ENCODE measurements at places on chromosomes 16 and 17. TPM values are rescaled to one million over a fixed set of nuclear protein-coding genes. Genes with fewer than 3 reads are reported as not detected.
A peak's percentile ranks its signal among the peaks of the same experiment; 100 is the strongest.

DYNC1LI2 gene
- 33.1 TPM for polyA plus RNA-seq

KRTAP3-1 gene
- polyA plus RNA-seq = not detected

CX3CL1 gene
- 5.8 TPM for polyA plus RNA-seq

MYL4 gene
- polyA plus RNA-seq = not detected

NPIPB8 gene
- polyA plus RNA-seq = not detected

HS3ST2 gene
- polyA plus RNA-seq = not detected

PGAP3 gene
- polyA plus RNA-seq = 20.9 TPM

NHLRC4 gene
- 0.70 TPM for polyA plus RNA-seq

PNMT gene
- 0.07 TPM for polyA plus RNA-seq

- DNase-seq = no peak
- no peaks in the 10 kb centered on the region for H3K36me3 ChIP-seq
- H3K27ac ChIP-seq = no peak overlapping the region
- no peaks in the 10 kb centered on the region for H3K27me3 ChIP-seq
Measured at GRCh38 chr16:17342031-17342430, 128.7 kb downstream of the XYLT1 start.

- no peak overlapping the region for H3K27ac ChIP-seq
- H3K36me3 ChIP-seq = no peaks in the 10 kb centered on the region
- H3K4me1 ChIP-seq = no peaks in the 10 kb centered on the region
- no peak for DNase-seq
- H3K4me3 ChIP-seq = no peak overlapping the region
- peaks cover under 1% of the 10 kb centered on the region for H3K27me3 ChIP-seq
Measured at GRCh38 chr16:15768201-15768600, 88.6 kb downstream of the MYH11 start.

DNA sequence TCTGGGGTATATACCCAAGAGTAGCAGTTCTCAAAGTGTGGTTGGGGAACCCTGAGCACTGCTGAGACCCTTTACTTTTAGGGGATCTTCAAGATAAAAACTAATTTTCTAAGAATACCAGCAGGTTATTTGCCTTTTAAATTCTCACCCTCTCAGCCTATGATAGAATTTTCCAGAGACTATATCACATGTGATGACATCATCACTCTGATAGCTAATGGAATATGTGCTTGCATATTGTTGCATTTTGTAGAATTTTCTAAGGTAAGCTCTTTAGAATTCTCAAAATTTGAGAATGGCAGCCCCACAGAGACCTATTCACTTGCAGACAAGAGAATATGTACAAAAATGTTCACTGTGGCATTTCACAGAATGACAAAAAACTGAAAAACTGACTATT lies 181.1 kb downstream of the MYO1D start:
- H3K4me1 ChIP-seq = no peaks in the 10 kb centered on the region
- H3K36me3 ChIP-seq = no peaks in the 10 kb centered on the region
- no peak for DNase-seq
- no peaks in the 10 kb centered on the region for H3K27me3 ChIP-seq

DNA sequence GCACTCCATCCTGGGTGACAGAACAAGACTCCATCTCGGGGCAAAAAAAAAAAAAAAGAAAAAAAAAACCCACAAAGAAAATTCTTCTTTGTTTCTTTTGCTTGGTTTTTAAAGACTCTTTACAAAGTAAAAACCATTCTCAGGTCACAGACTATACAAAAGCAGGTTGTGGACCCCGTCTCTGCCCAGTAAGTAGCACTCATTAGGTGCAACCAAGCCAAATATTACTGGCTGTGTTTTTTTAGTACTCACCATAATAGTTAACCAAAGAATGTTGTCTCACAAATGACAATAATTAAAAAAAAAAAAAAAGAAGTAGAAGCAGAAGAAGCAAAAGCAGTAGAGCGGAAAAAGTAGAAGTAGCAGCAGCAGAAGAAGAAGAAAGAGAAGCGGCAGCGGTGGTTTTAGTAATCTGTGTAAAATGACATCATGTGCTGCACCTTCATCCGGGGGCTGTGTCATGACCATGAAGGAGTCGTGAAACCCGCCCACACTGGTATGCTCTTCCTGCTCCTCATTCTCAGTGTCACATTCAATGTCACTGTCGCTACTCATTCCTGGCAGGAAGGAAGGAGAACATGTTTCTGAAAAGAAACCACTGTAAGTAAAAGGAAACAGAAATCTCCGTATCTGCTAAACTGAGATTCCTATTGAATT lies 105.4 kb downstream of the TRIM37 start:
- no peak for DNase-seq
- H3K4me3 ChIP-seq = no peak overlapping the region
- H3K4me1 ChIP-seq = peaks cover 5% of the 10 kb centered on the region
- H3K27ac ChIP-seq = no peak overlapping the region
- no peaks in the 10 kb centered on the region for H3K27me3 ChIP-seq

- no peak overlapping the region for H3K4me3 ChIP-seq
- no peak for DNase-seq
- H3K27me3 ChIP-seq = no peaks in the 10 kb centered on the region
- H3K27ac ChIP-seq = no peak overlapping the region
- no peaks in the 10 kb centered on the region for H3K4me1 ChIP-seq
Measured at GRCh38 chr17:10082795-10083194, 115.6 kb downstream of the GAS7 start.

DNA sequence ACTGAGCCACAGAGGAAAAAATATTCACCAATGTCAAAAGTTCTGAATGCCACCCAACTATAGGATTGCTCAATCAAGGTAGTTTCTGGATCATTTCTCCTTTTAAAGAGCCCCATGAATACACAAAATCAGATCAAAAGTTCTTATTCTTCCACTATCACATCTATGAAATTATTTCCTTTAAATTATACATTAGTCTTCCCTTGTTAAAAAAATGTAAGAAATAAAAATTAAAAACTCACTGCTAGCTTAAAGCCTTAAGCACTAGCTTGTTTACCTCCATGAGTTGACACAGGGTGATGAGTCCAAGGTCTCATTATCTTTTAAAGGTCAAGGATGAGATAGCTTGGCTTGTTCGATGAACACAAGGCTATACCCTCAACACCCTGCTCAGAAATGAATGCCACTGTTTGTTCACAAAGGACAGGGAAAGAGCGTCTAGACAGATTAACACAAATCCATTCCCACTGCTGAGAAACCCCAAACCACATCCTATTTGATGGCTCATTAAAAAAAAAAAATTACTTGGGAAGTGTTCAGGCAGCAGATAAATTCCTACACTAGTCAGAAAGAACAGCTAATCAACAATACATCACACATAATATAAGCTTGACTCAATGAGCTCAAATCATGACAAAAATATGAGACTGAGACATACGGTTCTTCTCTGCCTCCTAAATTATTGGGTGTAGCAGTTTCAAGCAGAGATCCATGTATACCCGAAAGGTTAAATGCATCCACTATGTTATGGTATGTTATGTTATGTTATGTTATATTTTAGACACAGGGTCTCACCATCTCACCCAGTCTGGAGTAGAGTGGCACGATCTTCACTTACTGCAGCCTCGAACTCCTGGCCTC lies 118.9 kb downstream of the PARN start:
- no peaks in the 10 kb centered on the region for H3K36me3 ChIP-seq
- H3K4me3 ChIP-seq = no peak overlapping the region
- peaks cover 12% of the 10 kb centered on the region for H3K4me1 ChIP-seq
- no peak overlapping the region for H3K27ac ChIP-seq
- DNase-seq = no peak

GRCh38 chr17:55436224-55437158 lies 14.9 kb upstream of the MMD start:
- no peaks in the 10 kb centered on the region for H3K27me3 ChIP-seq
- no peak overlapping the region for H3K4me3 ChIP-seq
- peak; percentile 34 for DNase-seq
- peak overlapping the region; percentile 40 for H3K27ac ChIP-seq

DNA sequence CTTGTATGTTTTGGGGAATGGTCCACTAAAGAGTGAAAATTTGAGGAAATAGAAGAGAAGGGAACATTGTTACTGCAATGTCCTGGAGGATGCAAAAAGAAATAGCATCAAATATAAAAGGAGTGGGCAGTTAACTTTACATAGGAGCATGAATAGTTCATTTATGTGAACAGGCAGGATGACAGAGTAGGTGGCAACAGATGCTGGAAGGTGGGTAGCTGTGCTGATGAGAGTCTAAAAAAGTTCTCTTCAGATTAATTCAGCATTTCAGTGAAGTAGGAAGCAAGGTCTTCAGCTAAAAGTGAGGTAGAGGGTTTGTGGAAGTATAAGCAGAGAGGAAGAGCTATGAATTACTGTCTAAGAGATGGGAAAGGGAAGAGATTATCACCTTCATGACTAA lies 276.5 kb downstream of the KIF2B start:
- no peaks in the 10 kb centered on the region for H3K27me3 ChIP-seq
- no peak for DNase-seq
- no peak overlapping the region for H3K27ac ChIP-seq
- no peak overlapping the region for H3K4me3 ChIP-seq
- H3K4me1 ChIP-seq = no peaks in the 10 kb centered on the region

GRCh38 chr17:7204828-7205461 lies 14.7 kb downstream of the DLG4 start:
- no peaks in the 10 kb centered on the region for H3K4me1 ChIP-seq
- peak overlapping the region; percentile 91 for H3K27ac ChIP-seq
- DNase-seq = peak; percentile 99
- H3K36me3 ChIP-seq = peaks cover 19% of the 10 kb centered on the region

DNA sequence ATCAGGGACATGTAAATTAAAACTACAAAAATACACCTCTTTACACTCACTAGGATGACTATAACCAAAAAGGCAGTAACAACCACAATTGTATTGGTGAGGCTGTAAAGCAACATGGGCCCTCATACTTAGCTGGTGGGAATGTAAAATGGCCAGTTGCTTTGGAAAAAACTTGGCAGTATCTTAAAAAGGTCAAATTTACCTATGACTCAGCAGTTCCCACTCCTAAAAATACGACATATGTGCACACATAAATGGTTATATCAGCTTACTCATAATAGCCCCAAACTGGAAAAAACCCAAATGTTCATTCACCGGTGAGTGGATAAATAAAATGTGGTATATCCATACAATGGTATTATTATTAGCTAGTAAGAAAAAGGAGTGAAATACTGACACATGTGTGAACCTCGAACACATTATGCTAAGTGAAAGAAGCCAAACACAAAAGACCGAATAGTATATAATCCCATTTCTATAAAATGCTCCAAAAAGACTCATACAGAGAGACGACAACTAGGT lies 391.4 kb downstream of the NPIPA8 start:
- no peaks in the 10 kb centered on the region for H3K36me3 ChIP-seq
- H3K4me3 ChIP-seq = no peak overlapping the region

DNA sequence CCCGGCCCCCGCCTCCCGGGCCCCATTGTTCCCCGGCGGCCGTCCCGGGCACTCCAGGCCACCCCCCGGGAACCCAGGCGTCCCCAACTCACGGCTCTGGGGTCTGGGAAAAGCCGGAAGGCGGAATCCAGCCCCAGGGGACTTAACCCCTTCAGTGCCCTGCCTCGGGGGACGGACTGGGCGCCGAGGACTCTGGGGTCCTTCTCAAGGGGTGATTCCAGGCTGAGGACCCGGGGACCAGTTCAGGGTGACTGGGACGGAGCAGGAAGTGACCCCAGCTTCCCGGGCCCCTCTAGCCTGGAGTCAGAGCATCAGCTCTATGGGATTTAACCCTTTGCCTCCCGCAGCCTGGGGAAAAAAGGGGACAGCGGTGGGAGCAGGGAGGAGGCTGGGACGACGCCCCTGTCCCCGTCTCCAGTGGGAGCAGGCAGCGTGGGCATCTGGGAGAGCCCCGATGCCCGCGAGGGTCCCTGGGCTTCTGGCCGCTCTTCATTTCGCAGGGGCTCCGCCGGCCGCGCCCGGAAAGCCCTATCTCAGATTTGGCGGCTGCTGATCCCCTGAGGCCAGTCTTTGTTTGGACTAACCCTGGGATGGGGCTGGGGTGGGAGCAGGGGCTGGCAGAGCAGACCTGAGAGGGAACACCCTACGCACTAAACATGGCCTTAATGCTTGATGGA lies at the start of gene ZNF629:
TSS of gene ZNF629 (minus strand) at position 270 of the 677 bp plus-strand sequence. CDS start 2,723 bp downstream, outside the sequence.
- peak within 1 kb of the TSS; percentile 86 for H3K4me3 ChIP-seq
- H3K36me3 ChIP-seq = no peaks in the 10 kb centered on the region
- peak; percentile 97 for DNase-seq
- peaks cover 17% of the 10 kb centered on the region for H3K4me1 ChIP-seq

DNA sequence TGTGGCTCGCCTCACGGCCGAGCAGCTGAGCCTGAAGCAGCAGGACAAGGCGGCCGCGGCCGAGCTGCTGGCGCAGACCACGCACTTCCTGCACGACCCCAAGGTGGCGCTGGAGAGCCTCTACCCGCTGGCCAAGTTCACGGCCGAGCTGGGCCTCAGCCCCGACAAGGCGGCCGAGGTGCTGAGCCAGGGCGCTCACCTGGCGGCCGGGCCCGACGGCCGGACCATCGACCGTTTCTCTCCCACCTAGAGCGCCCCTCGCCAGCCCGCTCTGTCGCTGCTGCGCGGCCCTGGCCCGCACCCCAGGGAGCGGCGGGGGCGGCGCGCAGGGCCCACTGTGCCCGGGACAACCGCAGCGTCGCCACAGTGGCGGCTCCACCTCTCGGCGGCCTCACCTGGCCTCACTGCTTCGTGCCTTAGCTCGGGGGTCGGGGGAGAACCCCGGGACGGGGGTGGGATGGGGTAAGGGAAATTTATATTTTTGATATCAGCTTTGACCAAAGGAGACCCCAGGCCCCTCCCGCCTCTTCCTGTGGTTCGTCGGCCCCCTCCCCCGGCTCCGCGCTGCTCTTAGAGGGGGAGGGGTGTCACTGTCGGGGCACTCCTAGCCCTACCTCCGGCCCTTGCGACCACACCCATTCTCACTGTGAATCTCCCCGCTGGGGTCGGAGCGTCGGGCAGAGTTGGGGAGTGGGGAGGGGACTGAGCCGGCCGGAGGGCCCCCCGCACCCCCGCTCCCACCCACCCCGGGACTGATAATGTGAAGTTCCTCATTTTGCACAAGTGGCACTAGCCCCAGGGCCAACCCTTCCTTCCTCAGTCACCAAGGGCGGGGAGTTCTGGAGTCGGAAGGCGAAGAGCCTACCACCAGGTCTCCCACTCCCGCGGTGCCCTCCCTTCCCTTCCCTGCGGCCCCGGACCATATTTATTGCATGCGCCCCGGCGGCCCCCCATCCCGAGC lies 4.0 kb downstream of the HIC1 start:
- H3K27me3 ChIP-seq = no peaks in the 10 kb centered on the region
- H3K4me3 ChIP-seq = no peak overlapping the region
- H3K27ac ChIP-seq = no peak overlapping the region
- no peak for DNase-seq
